ENCODE measurements at places on chromosomes 1 and 21.
A peak's percentile ranks its signal among the peaks of the same experiment; 100 is the strongest.

- DNase-seq: no peak
These were observed 96.6 kb downstream of the LRIG2 start for GRCh38 chr1:113169591-113169990.

DNA sequence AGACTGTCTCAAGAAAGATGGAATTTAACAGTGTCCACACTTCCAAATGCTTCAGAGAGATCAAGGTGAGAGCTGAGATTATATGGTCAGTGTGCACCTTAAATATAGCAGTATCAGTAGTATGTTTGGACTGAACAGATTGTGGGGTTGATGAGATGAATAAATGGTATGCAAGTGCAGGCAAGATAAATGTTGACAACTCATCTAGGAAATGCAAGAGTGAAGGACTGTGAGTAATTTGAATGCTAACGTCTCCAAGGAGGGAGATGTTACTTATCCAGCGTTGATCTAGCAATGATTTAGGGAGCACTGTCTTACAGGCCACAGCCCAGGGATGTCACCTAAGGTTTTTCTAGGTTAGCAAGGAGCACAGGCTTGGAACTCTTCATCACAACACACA lies 170.7 kb upstream of the GALNT2 start:
- DNase-seq: no peak

GRCh38 chr1:230109895-230110667 lies 43.0 kb downstream of the GALNT2 start:
- DNase-seq: peak; percentile 16

GRCh38 chr1:165763442-165763841 lies 5.2 kb downstream of the TMCO1 start:
- DNase-seq: no peak

- DNase-seq: no peak
These were observed 1.6 kb downstream of the ZNF648 start for GRCh38 chr1:182059936-182060335.

DNA sequence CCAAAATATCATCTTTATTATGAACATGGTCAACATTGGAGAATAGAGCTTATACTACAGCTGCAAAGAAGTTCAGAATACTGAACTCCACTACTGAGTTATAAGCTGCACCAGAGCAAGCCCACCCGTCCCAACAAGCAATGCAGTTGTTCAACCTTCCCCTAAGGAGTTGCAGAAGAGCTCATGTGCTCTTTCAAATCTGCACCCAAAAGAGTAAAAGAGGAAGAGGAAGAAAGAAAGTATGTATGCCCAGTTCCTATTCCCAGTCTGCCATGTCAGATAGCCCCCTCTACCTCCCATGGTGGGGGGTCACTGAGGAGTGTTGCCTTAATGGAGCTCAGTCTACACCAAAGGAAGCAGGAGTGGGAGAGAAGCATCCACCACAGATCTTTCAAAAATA lies 6.9 kb downstream of the C1orf162 start:
- no peak for DNase-seq

DNA sequence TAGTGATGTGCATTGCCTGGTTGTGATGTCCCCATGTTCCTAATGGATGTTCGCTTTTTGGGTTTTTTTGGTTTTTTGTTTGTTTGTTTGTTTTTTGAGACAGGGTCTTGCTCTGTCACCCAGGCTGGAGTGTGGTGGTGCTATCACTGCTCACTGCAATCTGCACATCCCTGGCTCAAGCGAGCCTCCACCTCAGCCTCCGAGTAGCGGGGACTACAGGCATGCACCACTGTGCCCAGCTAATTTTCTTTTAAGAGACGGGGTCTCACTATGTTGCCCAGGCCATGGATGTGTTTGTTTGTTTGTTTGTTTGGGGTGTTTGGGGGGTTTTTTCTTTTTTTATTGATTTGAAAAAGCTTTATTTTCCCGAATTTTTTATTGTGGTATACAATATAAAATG lies 2.1 kb downstream of the COL6A2 start:
- DNase-seq: no peak

DNA sequence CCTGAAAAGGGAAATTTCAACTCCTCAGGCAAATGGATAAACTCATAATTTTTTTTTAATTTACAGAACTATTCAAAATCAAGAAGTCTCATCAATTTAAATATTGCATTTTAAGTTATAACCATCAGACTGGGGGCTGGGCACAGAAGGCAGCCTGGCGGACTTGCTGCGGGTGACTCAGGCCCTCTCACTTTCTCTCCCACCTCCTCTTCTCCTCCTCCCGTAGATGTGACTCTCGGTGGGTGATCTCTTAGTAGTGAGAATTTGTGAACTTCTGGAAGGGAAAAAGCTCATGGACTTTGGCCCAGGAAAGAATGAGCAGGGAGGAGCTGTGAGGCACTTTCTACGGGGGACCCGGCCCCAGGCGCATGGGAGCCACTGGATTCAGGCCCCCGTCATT lies 32.9 kb downstream of the CLIC6 start:
- DNase-seq: no peak

DNA sequence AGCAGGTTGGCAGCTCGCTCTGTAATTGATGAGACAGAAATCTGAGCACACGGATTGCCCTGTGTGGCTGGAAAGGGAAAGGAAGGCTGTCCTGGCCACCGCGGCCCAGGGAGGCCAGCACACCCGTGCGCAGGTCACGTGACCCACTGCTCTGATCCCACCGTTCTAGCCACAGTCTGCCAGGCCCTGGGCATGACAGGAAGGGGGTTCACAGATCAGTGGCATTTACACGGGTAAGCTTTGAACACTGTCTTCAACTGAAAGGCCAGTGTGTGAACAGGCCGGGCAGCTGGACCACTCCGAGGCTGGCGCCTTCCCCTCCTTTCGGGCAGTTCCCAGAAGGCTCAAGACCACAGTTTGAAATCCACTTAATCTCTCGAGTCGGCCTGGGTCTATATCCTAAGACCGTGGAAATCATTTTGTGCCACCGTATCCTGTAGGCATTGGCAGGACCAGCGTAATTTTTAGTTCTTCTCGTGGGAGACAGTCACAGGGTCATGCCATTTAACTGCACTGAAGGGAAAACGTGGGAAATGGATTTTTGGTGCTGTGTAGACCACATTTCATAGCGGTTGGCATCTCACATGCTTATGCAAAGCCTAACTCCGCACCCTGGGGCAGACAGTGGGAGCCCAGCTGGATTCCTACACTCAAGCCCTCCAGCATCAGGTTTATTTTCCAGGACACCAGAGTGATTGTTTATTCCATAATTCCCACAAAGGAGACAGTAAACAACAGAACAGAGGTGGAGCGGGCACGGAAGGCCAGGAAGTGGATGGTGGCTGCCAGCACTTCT lies 3.1 kb upstream of the ADARB1 start:
- no peak for DNase-seq

DNA sequence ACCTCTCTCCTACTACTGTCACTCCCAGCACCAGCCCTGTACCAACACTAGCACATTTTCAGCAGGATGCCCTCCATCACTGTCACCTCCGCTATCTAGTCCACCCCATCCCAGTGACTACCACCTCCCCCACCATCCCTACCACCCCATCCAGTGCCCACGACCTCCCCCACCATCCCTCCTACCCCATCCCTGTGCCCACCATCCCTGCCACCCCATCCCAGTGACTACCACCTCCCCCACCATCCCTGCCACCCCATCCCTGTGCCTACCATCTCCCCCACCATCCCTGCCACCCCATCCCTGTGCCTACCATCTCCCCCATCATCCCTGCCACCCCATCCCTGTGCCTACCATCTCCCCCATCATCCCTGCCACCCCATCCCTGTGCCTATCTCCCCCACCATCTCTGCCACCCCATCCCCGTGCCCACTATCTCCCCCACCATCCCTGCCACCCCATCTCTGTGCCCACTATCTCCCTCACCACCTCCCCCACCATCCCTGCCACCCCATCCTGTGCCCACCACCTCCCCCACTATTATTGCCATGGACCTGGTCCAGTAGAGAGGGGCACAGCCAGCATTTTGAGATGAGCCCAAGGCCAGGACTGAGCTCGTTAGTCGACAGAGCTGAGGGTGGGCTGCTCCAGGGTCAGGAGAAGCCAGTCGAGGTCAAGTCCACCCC lies 45.7 kb downstream of the DISP3 start:
- DNase-seq: no peak

DNA sequence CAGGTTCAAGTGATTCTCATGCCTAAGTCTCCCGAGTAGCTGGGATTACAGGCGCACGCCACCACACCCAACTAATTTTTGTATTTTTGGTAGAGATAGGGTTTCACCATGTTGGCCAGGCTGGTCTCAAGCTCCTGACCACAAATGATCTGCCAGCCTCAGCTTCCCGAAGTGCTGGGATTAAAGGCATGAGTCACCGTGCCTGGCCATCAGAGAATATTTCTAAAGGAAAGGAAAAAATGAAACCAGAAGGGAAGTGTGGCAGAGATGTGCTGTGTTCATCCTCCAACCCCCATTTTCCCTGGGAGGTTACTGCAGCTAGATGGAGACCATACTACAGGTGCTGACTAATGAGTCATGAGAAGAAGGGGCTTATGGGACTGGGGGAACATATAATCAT lies 964.1 kb downstream of the TTLL7 start:
- DNase-seq: no peak

- no peak for DNase-seq
These were observed 596.5 kb downstream of the MATN1 start for GRCh38 chr1:30126848-30127247.

DNA sequence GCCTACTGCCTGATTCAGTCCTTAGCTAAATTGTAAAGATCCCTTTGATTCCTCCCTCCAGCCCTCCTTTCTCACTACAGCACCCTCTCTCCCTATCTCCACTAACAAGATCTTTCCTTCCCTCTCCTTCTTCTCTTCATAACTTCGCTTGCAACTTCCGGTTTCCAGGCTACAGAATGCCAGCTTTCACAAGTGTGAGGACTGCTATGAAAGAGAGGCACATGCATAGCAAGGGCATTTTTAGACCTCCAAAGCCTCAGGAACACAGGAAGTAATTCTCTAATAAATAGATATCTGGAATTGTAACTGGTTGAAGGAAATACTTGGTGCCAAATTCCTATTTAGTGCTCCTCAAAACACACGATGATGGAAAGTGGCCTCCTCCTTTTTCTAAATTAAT lies 196.7 kb downstream of the HLX start:
- DNase-seq: no peak

DNA sequence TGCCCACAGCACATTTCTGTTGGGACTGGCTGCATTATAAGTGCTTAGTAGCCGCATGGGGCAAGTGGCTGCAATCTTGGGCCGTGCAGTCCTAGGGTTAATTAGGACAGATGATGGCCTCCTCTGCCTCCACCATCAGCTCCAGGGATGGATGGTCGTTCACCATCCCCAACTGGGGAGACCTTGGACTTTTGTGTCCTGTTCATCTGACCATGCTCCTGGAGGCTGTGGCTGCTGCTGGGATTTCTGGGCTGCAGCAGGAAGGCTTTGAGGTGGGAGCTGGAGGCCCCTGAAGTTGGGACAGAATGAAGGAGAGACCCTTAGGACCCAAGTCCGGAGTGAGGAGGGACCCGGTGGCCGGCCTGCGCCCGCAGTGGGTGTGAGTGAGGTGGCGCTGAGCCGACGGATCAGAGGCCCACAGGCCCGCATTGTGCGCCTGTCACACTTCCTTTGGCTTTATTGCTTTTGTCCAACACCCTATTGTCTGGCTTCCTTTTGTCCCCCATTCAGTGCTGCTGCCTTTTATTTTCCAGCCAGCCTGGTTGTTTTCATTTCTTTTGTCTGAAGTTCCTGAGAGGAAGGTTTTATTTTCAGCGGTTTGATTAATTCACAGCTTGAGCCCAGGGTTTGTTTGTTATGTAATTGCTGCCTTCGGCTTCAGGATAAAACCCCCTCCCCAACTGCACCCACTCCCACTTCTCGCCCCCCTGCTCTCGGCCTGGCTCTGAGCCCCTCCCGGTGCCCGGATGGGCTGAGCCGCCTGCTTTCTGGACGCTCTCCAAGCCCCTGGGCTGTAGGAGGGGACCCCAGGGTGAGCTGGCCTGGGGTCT lies 35.6 kb downstream of the SOX13 start:
- no peak for DNase-seq

DNA sequence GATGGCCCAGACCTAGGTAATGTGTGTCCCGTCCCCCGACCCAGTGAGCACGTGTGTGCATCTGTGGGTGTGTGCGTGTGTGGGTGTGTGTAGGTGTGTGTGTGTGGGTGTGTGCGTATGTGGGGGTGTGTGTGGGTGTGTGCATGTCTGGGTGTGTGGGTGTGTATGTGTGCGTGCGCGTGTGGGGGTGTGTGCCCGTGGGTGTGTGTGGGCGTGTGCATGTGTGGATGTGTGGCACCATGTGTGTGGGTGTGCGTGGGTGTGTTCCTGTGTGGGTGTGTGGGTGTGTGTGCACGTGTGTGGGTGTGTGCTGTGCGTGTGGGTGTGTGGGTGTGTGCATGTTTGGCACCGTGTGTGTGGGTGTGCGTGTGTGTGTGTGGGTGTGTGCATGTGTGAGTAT lies 309.5 kb downstream of the KIF26B start:
- no peak for DNase-seq

DNA sequence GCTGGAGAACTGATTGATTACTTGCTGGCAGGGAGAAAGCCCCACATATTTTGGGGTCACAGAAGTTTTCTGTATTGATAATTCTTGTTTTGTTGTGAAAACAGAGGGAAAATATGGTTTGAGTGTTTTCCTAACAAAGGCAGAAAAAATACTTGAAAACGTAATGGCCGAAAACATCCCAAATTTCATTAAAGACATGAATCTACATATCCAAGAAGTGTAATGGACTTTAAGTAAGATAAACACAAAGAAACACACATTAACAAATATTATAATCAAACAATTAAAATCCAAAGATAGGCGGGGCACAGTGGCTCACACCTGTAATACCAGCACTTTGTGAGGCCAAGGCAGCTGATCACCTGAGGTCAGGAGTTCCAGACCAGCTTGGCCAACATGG lies 39.6 kb downstream of the SHCBP1L start:
- DNase-seq: no peak

GRCh38 chr21:42929969-42930368 lies 4.5 kb upstream of the ERVH48-1 start:
- no peak for DNase-seq

- DNase-seq: no peak
These were observed 194.1 kb upstream of the ADGRL2 start for GRCh38 chr1:81606656-81607055.

DNA sequence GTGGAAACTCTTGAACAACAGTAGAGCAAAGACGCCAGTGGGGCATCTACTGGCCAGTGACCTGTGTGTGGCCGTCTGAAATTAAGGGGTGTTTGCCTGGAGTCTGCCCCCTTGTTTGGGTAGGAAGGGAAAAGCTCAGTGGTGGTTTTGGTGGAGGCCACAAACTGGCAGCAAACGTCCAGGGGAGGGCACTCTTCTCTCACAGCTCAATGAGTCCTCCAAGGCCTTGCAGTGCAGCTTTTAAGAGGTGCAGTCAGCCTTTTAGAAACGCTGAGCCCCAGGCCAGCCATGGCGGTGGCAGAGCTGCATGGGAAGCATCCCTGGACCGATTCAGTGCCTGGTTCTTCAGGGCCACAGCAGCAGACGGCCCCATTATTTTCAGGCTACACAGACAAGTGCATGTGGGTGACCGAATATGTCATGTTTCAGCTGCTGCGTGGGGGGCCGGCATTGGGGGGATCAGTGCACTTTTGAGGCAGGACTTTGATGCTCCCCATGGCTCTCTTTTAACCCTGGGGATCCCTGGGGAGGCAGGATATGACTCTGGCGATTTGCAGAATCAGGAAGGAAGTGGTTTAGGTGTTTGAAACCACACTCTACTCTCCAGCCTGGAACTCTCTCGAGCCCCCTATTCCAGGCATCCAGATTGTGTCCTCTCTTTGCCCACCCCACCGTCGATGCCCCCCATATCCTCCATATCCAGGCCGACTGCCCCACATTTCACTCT lies 414.0 kb downstream of the PRDM2 start:
- DNase-seq: no peak

GRCh38 chr1:16122916-16123315 lies 33.0 kb downstream of the EPHA2 start:
- peak; percentile 61 for DNase-seq
